SK-N-MC (cell line): ENCODE measurements at places on chromosomes 2 and 18.
A peak's percentile ranks its signal among the peaks of the same experiment; 100 is the strongest.

DNA sequence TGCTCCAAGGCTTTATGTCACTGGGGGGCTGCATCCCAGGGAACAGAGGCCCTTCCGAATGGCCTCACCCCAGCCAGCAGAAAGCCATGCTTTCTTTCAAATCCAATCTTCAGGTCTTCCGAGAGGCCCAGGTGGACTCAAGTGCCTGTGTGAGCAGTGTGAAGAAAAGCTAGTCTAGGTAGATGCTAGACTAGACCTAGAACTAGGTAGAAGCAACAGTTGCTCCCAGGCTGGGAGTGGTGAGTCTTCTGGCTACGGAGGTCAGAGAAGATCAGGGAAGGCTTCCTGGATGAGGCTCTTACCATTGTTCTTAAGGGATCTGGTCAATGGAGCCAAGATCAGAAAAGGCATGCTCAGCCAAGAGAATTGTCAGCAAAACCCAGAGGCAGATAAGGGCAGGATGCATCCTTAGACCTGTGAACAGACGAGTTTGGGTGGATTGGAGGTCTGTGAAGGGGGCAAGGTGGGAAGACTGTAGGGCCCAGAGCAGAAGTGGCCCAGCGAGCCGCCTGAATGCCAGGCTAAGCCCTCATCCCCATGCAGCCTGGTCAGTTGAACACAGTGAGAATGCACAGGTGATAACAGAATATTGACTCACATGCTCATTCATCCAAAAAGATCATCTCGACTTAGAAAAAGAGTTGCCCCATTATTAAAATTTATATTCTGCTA is 110.8 kb downstream of the SMAD7 start:
- no peak for DNase-seq

- no peak for DNase-seq
Observed at GRCh38 chr2:204357286-204357685, 188.0 kb upstream of the PARD3B start.

DNA sequence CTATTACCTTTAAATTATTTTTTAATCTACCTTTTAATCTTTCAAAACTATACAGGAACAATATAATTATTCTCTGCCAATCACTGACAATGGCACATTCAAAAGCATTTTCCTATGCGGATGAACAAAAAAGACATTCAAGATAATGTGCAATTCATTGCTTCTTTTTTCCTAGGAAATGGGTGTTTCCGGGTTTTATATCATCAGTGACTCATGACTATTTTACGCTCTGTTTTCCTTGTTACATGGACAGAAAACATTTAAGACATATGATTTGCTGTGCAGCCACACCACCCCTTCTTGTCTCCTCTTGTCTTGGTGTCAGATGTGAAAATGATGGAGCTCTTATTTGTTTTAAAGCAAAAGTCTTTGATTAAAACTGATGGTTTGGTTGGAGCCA is 184.7 kb upstream of the LINC00305 start:
- no peak for DNase-seq

DNA sequence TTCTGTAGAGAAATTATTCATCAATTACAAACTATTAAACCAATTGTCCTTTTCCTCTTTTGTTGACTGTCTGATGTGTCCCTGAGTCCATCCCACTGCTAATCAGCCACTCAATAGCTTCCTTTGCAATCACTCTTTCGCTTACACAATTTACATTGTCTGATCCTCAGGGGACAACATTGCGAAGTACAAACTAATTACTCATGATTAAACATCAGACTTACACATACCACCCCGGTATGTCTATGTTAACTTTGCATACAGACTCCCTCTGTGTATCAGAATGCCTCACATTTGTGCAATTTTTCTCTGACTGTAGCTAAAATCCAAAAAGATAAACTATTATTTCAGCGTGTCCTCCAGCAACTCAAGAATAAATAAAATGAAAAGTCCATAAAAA is 264.4 kb upstream of the REV1 start:
- no peak for DNase-seq

GRCh38 chr2:217887841-217888701 is 114.7 kb downstream of the TNS1 start:
- DNase-seq: no peak

- no peak for DNase-seq
Observed at GRCh38 chr2:227450311-227450841, 21.6 kb upstream of the AGFG1 start.

DNA sequence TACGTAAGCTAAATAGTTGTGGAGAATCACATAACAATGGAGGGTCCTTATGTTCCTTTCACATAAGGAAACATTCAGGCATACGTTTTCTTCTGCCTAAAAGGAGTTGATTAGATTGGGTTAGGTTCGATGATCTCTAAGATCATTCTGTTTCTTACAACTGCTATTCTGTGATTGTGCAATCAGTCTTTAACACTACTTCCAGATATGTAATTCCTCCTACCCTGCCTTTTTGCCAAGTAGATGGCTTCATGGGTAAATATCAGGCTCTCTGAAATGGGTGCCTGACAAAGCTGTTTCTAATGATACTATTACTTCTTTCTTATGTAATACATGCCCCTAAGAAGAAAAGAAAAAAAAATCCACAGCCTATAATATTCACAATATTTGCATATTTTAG is 321.5 kb downstream of the XIRP2 start:
- DNase-seq: no peak

DNA sequence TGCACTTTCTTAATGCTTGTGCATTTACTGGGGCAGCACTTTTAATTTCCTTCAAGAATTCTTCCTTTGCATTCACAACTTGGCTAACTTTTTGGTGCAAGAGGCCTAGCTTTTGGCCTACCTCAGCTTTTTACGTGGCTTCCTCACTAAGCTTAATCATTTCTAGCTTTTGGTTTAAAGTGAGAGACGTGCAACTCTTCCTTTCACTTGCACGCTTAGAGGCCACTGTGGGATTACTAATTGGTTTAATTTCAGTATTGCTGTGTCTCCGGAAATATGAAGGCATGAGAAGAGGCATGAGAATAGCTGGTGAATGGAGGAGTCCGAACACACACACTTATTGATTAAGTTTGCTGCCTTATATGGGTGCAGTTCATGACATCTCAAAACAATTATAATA is 354.1 kb downstream of the DLGAP1 start:
- no peak for DNase-seq

GRCh38 chr18:21996351-21996826 is 173.0 kb upstream of the GATA6 start:
- DNase-seq: no peak

DNA sequence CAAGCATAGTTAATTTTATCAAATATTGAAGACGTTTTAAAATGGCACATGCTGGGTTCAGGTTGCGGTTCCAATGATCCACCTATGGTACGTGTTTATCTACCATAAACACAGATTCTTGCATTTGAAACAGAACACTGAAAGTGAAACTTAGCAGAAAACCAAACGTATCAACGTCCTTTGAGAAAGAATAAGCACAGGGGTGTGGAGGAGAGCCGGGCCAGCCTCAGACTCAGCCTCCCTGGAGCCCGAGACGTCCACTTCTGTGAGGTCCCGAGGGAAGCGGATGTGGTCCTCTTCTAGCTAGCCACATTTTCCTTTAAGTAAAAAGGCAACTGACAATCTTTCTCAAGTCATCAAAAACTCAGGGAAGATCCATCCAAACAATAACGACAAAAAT is 195.9 kb downstream of the RTP5 start:
- no peak for DNase-seq

DNA sequence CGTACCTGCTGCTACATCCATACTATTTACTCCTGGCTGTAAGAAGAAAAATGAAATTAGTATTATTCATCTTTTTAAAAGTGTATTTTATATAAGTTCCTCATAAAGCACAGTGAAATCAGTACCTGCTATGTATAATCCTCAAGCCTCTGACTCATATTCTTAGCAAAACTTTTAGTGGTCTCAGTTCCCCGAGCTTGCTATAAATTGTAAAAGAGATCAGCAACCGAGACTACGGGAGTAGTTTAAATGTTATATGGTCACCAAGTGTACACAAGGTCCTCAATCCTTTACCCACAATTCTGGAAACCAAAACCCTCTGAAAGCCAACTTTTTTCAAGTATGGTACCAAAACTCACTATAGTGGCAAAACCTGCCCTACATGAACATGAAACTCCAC is 24.2 kb downstream of the PRPF40A start:
- DNase-seq: no peak

DNA sequence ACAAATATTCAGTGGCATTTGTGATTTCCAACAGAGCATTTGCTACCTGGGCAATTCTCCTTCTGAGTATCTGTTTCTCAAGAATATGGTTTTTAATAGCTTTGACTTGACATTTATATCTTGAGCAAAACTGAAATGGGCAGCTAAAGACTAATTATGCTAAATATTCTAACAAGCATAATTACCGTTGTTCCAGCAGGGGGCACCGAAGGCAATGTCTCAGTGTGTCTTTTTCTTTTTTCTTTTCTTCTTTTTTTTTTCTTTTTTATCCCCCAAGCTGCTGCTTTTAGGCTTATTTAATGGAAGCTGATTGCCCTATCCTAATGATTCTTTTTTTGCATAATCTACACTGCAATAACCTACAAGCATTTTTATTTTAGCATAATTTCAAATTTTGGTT is 138.9 kb upstream of the NABP1 start:
- DNase-seq: no peak

DNA sequence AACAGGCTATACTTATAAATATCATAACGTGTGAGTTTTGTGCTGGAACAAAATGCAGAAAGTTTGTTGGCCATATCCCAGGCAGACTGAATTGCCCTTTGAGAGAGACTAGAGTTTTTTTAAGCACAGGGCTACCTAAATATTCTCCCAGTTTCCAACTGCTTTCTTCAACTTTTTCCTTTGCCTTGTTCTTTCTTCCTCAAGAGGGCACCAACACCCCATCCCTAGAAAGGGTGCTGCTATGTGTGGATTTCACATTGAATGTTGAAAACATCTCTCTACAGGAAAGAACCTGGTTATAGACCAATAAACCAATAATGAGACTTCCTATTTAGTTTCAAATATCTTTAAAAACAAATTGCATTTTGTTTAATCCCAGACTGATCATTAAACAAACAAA is 87.9 kb downstream of the ICOS start:
- DNase-seq: peak; percentile 51

DNA sequence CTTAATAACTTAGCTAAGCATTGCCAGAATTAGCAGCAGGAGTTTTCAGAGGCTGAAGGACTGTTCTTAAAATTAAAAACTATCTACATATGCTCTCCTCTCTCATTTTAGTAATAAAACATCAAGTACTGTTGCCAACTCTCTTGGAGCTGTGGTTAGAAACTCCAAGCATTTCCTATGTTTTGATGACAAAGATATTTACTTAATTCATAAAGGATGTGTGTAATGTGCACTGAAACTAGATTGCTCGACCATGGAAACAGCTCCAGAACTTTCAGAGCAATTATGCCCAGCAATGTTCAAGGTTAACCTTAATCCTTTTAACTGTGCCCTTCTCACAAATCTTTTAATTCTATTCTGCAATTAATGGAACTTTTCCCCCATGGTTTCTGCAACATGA is 8.4 kb downstream of the GRP start:
- DNase-seq: peak; percentile 93

DNA sequence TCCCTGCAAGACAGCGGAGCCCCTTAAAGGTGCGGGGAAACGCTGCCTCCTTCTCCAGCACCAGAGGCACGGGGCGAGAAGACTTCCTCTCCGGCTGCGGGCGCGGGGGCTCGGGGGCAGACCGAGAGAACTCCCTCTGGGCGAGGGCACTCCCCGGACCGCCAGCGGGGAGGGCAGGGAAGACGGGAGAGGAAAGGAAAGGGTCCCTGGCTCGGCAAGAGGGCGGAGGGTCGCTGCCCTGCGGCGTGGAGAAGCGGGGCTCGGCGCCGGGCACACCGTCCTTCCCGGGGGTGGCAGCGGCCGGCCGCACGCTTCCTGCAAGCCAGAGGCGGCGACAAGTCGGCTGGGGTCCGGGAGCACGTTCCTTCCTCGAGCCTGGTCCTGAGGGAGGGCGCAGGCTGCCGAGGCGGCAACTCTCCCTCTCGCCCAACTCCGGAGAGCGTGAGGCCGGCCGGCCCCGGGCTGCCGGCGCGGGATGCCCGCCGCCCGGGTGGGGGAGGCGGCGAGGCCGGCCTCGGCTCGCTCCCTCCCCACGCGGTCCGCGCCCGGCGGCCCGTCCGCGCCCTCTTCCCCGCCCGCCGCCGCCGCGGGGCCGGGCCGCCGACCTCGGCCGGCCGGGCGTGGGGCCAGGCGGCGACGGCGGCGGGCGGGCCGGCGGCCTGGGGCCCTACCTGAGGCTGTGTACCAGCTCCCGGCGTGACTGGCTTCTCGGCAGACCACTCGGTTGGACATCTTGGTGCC is 1.1 kb downstream of the MEMO1 start:
- DNase-seq: no peak
